ENCODE measurements at places on chromosomes 5 and 9.

- no peak for DNase-seq
These were observed 297.0 kb downstream of the EFNA5 start for GRCh38 chr5:107373549-107374263.

- DNase-seq: no peak
These were observed 65.5 kb downstream of the SYK start for GRCh38 chr9:90867101-90867500.

- no peak for DNase-seq
These were observed 77.0 kb downstream of the DCP2 start for GRCh38 chr5:113053511-113053995.

- no peak for DNase-seq
These were observed 371.1 kb upstream of the GRAMD2B start for GRCh38 chr5:126052120-126052519.

- no peak for DNase-seq
These were observed 110.4 kb upstream of the SARDH start for GRCh38 chr9:133848471-133849109.

GRCh38 chr9:131194762-131195161, 69.4 kb downstream of the NUP214 start:
- no peak for DNase-seq

- no peak for DNase-seq
These were observed 34.8 kb downstream of the RAI14 start for GRCh38 chr5:34690898-34691297.

DNA sequence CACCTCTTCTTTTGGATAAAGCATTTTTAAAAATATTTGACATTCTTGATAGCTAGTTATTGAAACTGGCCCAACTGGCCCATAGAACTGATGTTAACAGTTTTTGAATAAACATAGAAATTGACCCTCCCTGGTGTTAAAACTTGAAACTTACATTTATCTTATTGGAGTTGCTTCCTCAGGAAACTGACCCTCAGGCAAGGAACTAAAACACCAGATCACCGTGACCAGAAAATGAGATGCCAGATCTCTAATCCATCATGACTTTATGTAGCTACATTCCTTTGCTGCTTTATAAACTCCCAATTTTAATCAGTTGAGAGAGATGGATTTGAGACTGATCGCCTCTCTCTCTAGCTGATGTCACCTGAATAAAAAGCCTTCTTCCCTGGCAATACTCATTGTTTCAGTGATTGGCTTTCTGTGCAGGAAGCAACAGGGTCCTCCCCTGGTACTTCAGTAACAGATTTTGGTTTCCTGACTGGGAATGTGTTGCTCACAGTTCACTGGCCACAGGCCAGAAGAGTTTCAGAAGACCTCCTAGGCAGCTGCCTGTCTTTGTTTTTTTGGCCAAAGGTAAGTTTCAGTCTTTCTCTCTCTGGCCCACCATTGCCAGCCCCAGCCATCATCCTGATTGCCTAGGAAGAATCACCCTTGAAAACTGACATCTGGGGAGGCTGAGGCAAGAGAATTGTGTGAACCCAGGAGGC, 212.4 kb downstream of the DTWD2 start:
- no peak for DNase-seq

DNA sequence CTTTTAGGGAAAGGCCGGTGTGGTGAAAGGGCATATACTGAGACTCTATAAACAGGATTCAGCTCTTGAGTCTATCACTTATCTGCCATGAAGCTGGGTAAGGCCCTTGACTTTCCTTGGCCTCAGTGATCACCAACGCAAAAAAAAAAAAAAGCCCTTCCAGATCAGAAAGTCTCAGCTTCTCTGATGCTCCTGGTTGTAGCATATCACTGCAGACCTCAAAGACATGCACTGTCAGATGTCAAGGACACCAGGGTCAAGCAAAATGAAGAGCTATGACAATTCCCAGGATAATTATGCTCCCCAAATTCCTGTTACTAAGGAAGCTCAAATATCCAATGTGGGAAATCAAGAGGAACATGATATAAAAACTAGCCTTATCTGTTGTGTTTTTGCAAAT, 68.3 kb upstream of the IFNE start:
- no peak for DNase-seq

DNA sequence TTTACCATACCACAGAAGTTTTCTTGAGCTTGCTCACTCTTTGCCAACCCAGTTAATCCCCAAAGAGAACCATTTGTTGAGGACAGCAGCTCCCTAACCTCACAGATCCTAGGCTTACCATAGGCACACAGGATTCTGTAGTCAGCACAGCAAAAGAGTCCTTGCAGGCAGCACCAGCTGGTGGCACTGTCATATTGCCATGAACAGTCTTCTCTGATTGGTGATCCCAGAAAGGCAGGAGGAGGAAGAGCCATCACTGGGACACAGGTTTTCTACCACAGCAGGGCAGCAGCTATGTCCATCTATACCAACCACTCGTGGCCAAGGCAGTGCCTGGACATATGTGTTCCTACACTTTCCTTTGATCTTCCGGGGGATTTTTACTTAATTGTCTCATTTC, 297.1 kb upstream of the CD180 start:
- DNase-seq: no peak

- no peak for DNase-seq
These were observed 44.7 kb upstream of the NDFIP1 start for GRCh38 chr5:142063878-142064331.

GRCh38 chr5:148033134-148033533, 30.6 kb upstream of the SPINK5 start:
- no peak for DNase-seq

DNA sequence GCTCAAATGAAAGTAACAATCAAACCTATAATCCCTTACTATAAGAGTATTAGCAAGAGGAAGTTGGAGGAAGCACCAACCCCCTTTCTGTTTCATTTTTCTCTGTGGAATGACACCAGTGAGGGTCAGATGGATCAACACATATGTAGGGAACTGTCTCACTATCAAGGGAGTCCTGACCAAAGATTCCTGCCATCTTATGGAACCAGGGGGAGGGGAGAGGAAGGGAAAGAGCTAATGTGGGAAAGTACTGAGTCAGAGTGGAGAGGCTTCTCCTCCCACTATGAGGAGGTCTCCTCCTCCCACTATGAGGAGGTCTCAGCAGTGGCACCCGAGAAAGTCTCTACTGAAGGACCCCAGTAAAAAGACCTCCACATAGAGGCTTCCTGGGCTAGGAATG, 73.3 kb upstream of the PCSK1 start:
- DNase-seq: no peak

DNA sequence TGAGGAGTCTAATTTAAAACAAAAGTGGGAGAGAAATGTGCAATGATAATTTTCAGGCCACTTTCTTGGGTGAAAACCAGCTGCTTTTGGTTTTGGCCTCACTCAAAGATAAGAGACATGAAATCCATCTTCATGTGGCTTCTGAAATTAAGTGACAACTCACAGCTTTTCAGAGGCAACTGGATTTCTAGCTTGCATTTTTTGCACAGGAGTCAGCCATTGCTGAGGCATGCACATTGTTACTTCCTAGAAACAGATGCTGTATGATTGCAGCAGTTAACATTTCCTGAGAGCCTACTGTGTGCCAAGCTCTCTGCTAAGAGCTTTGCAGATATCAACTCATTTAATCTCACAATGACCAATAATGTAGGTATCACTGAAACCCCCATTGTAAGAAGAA, 562.6 kb downstream of the NR2F1-AS1 start:
- no peak for DNase-seq

- DNase-seq: no peak
These were observed 56.0 kb upstream of the ZNF354A start for GRCh38 chr5:178786417-178786816.

- DNase-seq: no peak
These were observed 145.0 kb downstream of the MED27 start for GRCh38 chr9:131934673-131935072.

GRCh38 chr9:136572828-136573625, 27.2 kb upstream of the NOTCH1 start:
- no peak for DNase-seq

DNA sequence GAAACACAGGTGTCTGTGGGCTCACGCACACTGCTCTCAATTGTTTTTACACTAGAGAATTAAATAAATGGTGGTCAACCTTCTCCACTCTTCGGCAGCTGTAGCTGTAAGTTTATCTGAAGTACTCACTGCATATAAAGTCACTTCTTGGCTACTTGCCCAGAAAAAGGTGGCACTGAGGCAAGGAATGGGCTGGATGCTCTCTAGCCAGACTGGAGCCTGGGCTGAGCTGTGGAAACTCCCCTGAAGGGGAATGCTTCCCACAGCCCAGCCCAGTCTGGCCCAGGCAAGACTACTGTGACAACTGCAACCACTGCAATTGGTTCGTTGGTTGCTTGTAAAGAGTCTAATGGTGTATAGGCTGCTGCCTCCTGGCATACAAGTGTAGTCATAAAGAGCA, 4.5 kb downstream of the LEAP2 start:
- no peak for DNase-seq

DNA sequence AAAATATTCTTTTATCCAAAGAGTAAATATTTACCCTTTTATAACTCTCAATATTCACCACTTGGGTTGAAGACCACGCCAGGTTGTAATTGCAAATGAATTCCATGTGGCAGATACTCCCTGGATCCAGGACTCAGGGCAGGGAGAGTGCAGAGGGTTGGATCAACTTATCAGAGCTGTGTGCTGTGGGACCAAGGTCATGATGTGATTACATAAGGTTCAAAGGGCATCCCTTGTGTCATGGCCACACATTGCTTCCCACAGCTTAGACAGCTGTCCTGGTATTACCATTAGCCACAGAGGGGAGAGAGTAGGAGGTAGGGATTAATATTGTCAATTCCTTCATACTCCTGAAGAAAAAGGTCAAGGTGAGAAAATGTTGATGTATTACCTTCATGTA, 133.9 kb downstream of the JAKMIP2 start:
- DNase-seq: no peak

- DNase-seq: no peak
These were observed 34.1 kb downstream of the HMGXB3 start for GRCh38 chr5:150034662-150035061.

DNA sequence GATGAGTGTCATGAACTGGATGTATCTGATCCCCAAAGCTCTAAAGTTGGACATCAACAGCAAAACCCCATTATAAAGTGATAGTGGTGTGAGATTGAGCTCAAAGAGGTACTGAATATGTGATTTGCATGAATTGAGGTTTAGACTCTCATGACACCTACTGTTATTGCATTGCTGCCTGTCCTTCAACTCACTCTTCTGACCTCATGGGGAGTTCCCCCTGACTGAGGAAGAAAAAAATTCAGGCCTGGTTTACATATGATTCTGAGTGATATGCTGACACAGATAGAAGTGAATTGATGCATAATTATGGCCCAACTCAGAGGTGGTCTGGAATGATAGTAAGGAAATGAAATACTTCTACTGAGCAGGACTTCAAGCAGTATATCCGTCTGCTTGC, 76.2 kb upstream of the CHD1 start:
- no peak for DNase-seq

- no peak for DNase-seq
These were observed 40.0 kb upstream of the ABL1 start for GRCh38 chr9:130794923-130795495.

GRCh38 chr5:170603109-170603508, 99.3 kb downstream of the KCNIP1 start:
- no peak for DNase-seq

Data from stimulated activated CD4-positive, alpha-beta T cell treated with anti-CD3 and anti-CD28 coated beads, Interleukin-1b, Interleukin-23, amount 100 ng/mL, for 1 hour (primary cell).